AG09309 (cell line): ENCODE measurements at places on chromosomes 5 and 9.

DNA sequence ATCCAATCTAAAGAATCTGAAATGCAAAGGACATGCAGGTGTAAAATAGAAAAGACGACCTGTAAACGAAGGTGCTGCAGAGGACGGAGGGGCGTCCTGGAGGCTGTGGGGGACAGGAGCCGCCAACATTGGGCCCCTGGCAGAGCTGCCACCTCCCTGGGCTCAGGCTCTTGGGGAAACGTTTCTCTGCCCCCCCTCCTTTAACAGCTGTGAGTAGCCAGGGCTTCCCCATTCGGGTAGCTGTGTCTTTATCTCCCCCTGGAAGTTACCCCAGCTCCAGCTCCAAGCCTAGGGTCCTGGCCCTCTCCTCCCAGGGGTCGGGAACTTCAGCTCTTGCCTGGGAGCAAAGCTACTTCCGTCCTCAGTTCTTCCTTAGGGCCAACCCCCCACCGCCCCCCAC, 51.5 kb downstream of the PSD2 start:
- DNase-seq = no peak

GRCh38 chr5:101260857-101261256, 357.8 kb upstream of the ST8SIA4 start:
- no peak for DNase-seq

DNA sequence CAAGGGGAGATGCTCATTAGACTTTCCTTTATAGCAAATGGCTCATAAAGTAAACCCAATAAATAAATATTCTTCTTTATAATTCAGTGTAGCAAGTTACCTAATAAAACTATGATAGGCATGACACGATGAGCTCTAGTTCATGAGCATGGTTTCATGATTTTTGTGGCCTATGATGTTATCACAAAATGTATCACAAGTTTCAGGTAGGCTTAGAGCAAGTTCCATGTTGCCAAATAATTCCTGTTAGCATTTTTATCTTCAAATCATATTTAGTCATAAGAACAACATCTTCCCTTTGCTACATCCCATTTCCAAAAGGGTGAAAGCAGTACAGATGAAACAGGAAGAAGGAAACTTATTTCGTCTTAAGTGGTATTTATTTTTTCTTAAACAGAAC, 200.2 kb downstream of the ENC1 start:
- DNase-seq = no peak

DNA sequence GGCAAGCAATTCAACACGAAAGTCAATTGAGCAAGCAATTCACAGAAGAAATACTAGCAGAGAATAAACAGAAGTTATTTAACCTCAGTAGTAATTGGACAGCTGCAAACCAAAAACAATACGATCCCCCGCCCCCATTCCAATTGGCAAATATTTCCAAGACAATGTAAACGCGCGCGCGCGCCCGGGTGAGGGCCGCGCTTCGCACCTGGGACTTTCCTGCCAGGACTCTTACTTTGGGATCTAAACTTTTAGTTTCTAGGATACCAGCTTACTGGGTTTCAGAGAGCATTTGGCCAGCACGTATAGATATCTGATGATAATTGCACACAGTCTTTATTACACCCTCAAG, 8.6 kb downstream of the RUFY1 start:
- DNase-seq = no peak

GRCh38 chr5:43041669-43042175, 1.6 kb upstream of the ANXA2R start:
- no peak for DNase-seq

DNA sequence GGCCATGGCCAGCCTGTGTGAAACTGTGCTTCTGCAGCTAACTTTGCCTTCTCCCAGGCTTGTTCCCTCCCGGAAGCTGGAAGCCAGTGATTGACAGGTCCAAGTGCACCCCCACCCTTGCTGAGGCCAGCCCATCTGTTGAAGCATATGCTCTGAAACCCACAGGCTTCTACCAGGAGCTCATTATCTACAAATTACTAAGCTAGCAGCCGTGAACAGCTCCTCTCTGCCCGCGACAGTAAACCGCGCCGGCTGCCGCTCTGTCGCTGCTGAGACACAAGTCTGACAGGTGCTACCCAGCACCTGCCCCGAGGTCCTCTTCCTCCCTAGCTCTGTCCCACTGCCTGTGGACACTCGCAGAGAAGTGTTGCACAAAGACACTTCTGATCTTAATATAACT, 490.9 kb downstream of the GADD45G start:
- DNase-seq = no peak

DNA sequence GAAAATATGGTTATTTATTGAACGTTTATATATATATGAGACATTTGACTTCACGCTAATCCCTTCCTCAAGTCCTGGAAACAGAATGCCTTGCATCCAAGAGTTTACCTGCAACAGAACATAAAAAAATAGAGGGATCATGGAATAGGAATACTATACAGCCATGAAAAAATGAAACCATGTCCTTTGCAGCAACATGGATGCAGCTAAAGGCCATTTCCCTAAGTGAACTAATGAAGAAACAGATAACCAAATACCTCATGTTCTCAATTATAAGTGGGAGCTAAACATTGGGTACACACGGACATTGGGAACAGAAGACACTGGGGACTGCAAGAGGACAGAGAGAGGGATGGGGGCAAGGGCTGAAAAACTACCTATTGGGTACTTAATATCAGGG, 13.0 kb downstream of the BAAT start:
- no peak for DNase-seq

GRCh38 chr9:91847581-91848091, 102.4 kb downstream of the ROR2 start:
- no peak for DNase-seq

DNA sequence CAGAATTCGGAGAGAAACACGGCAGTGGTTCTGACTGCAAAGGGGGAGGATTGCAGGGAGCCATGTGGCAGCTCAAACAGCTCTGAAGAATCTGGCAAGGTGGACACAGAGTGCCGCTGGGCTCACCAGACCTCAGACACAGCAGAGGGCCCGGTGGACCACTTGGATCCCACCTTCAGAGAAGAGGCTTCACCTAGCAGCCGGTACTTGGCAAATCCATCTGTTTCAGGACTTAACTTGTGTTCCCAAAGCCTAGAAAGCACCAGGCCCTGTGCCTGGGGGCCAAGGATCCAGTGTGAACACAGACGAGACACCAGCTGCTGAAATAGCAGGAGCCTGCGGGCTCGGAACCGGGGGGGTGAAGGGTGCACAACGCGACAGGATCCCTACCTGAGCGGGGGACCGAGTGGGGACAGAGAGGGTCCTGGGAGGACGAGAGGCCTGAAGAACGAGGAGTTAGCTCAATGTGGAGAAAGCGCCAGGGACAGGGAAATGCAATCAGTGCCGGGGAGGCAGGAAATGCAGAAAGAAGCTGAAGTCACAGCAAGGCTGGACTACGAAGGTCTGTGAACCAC, 44.6 kb downstream of the BTNL9 start:
- no peak for DNase-seq

DNA sequence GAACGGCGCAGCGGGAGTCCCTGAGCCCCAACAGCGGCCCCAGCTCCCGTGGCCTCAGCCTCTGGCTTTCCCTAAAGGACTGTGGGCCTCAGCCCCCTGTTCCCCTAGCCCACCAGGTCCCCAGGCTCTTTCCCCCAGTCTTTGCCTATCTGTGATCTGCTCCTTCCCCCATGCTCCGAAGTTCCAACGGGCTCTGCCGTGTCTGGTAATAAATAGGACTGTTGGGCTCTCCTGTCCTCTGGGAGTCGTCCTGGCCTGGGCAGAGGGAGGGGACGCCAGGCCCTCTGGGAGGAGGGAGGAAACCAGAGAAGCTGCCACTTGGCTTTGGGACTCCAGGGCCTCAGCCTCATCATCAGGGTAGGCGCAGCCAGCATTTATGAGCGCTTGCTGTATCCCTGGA, 28.1 kb downstream of the ADGRD2 start:
- DNase-seq = no peak

GRCh38 chr5:178419651-178420050, 170.5 kb downstream of the COL23A1 start:
- DNase-seq = no peak

- no peak for DNase-seq
Measured at GRCh38 chr5:16855485-16855884, 80.6 kb downstream of the MYO10 start.

- peak; percentile 63 for DNase-seq
Measured at GRCh38 chr5:55159763-55160492, at the start of gene GPX8. Gene GPX8 (plus strand): TSS chr5:55160171. CDS start chr5:55160193, 22 bp downstream.

DNA sequence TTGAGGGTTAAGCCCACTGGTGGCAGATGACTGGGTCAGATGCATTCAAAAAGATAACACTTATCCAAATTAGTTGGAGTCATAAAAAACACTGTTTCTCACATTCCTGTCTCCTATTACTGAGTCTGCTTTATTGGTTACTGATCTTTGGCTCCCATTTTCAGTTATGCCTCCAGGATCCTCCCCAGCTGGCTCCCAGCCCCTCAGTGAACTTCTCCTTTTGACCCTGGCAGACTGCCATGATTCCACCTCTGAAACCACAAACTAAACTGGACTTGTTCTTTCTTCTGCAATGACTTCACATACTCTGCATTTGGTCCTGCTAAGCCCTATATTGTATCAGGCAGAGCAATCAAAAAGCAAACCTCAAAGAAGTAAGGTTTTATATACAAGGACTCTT, 860.8 kb upstream of the DMAC1 start:
- no peak for DNase-seq

- no peak for DNase-seq
Measured at GRCh38 chr9:127123064-127123890, 842 bp upstream of the ANGPTL2 start.

DNA sequence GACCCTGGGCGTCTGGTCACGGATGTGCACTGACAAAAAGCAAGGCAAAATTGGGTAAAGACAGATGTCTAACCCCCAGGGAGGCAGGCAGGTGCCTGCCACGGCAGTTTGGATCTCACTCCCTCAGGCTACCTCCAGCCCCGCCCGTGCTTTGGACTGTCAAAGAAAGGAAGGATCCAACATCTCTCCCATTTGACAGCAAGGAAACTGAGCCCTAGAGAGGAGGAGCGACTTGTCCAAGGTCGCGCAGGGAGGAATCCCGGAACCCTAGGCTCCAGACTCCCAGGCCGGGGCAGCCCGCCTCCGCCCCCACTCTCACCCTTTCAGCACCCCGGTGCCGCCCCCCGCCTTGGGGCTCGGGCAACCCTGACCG, 376 bp downstream of the GOLGA1 start:
- no peak for DNase-seq

GRCh38 chr5:16736158-16736995, 119.6 kb upstream of the RETREG1 start:
- DNase-seq = no peak

DNA sequence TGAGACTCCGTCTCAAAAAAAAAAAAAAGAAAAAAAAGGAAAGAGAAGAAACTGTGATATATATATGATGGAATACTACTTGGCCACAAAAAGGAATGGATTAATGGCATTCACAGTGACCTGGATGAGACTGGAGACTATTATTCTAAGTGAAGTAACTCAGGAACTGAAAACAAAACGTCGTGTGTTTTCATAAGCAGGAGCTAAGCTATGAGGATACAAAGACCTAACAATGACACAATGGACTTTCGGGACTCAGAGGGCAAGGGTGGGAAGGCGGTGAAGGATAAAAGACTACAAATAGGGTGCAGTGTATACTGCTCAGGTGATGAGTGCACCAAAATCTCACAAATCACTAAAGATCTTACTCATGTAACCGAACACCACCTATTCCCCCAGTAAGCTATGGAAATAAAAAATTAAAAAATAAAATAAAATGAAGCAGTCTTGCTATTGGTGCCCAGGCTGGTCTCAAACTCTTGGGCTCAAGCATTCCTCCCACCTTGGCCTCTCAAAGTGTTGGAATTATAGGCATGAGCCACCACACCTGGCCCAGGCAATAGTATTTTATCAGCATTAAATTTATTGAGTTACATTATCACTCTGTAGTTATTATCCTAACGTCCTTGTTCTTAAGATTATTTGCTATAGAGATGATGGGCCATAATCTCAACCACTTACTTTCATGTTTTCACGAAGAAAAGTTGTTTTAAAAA, 71.5 kb upstream of the GPBP1 start:
- DNase-seq = no peak

- no peak for DNase-seq
Measured at GRCh38 chr9:2214707-2215106, 199.6 kb downstream of the SMARCA2 start.

- DNase-seq = no peak
Measured at GRCh38 chr5:160339406-160340130, 27.2 kb upstream of the CCNJL start.

- DNase-seq = no peak
Measured at GRCh38 chr5:87150630-87151029, 117.1 kb upstream of the RASA1 start.

GRCh38 chr5:166679331-166679730, 1612.1 kb upstream of the WWC1 start:
- DNase-seq = no peak

- no peak for DNase-seq
Measured at GRCh38 chr9:95313010-95313498, 4.5 kb downstream of the FANCC start.

- no peak for DNase-seq
Measured at GRCh38 chr9:71916834-71917534, 5.5 kb downstream of the C9orf85 start.

DNA sequence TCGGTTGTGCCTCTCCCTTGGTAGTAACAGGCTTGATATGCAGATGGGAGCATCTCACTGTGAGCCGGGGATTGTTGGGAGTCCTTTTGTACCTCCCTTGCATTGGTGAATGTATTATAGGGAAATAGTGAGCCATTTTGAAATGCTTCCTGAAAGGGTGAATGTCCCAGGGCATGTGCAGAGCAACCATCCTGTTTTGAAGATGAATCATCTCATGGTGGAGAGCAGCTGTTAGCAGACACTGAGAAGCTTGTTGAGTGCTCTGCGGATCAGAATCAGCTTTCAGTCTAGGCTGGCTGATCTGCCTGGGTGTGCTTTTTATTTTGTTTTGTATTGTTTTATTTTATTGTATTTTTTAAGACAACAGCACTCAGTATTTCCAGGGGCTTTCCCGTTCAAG, 29.7 kb downstream of the SLC36A1 start:
- DNase-seq = no peak

GRCh38 chr9:19464061-19464763, 55.4 kb downstream of the ACER2 start:
- DNase-seq = no peak

GRCh38 chr9:7342229-7342628, 457.3 kb downstream of the DMAC1 start:
- no peak for DNase-seq

- no peak for DNase-seq
Measured at GRCh38 chr5:80782626-80783025, 127.8 kb upstream of the DHFR start.

DNA sequence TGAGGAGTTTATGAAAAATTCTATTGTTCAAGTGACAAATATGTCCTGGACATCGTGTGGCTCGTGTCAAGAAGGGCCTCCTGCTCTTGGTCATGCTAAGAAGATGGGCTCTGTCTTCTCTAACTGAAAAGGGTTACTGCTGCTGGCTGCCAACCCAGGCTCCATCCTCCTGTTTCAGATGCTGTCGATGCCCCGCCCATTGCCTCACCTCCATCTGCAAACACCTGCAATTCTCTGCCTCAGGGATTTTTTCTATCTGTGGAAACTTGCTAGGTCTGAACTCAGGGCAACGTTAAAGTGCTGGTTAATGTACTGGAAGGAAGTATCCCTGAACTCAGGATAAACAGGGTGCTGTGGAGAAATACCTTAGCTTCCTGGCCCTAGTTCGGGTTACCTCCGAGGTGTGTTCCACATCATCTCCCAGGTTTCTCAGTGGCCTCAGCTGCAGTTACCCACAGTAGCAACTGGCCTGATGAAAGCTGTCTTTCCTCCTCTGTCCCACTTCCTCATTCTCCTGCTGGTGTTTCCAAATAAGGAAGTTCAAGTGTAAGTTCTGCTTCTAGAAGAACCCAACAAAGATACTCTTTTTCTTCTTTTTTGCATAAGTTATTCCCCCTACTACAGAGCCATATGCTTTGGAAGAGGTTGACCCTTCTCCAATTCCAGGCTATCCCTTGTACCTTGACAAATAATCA, 151.7 kb upstream of the SMIM23 start:
- no peak for DNase-seq
